CD4-positive, alpha-beta T cell treated with Interleukin-12 subunit alpha and Interleukin-12 subunit beta, for 1 hour (primary cell): ENCODE measurements at places on chromosomes 7 and 10.

DNA sequence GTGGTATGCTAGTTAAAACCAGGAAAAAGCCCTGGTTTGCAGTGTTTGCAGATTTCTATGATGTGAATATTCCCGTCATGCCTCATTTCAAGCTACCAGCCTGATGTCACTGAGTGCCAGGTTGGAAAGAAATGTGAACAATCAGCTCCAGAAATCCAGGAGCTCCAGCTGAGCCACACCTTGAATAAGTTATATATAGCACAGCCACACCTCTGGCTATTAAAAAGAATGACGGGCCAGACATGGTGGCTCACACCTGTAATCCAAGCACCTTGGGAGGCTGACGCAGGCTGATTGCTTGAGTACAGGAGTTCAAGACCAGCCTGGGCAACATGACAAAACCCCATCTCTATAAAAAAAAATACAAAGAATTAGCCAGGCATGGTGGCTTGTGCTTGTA lies 18.7 kb upstream of the SLF2 start:
- DNase-seq = no peak

DNA sequence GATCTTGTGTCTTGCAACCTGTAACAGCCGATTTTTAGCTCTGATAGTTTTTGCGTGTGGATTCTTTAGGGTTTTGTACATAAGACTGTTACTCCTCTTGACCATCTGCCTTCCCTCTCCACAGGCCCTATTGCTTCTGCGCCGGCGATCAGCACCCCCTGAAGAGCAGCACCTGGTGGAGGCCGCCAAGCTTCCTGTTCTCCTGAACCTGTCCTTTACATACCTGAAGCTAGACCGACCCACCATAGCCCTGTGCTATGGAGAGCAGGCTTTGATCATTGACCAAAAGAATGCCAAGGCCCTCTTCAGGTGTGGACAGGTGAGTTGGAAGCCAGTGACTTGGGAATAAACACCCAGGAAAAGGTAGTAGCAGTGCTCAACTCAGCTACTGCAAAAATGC lies 12.6 kb downstream of the FKBP6 start:
- no peak for DNase-seq

DNA sequence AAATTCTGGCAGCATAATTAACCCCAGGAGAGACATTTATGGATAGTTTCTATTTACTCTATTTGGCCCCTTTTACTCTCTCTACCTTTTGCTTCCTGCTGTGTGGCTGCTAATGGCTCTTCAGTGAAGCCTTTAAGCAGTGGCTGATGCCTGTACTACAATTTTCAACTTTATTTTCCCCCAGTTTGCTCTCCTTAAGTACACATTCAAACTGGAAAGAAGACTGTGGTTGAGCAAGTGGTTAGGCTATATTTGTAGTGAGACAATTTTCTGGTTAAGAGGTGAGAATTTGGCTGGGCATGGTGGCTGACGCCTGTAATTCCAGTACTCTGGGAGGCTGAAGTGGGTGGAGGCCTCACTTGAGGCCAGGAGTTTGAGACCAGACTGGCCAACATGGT lies 8.5 kb upstream of the RSBN1L start:
- no peak for DNase-seq

GRCh38 chr7:98281757-98282606 lies 496 bp downstream of the BRI3 start:
- no peak for DNase-seq

- no peak for DNase-seq
Observed at GRCh38 chr7:68276725-68277124, 1280.1 kb downstream of the TYW1 start.

DNA sequence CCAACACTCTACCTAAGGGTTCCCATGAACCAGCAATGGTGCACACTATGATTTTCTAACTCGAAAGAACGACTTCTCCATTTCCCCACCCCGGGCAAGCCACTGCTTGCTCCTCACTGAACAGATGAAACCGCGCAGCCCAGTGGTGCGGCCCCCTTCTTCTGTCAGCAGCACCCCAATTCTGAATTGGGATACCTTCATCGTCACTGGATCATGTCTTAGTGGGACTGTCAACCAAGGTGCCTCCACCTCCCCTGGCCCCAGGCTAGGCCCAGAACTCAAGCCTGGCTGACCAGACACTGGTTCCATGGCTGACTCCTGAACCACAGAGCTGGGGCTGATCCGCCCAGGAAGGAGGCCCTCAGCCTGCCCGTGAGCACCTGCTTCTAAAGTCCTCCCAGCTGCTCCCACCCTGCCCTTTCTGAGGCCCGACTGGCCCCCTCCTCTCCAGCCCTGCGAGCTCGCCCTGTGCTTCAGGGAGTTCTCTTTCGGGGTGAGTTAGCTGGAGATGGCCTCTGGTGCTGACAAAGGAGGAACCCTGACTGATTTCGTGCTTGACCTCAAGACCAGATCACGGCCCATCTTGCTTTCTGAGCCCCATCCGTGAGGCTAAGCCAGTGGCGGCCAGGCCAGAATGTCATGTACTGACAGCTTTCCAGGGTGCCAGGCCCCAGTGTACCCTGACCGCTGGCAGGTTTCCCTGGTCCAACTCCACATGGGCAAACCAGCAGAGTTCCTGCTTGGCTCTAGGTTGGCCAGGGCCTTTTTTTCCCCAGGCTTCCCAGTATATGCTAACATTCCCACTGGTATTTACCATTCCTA lies 44.5 kb downstream of the FAM53B start:
- DNase-seq = no peak

DNA sequence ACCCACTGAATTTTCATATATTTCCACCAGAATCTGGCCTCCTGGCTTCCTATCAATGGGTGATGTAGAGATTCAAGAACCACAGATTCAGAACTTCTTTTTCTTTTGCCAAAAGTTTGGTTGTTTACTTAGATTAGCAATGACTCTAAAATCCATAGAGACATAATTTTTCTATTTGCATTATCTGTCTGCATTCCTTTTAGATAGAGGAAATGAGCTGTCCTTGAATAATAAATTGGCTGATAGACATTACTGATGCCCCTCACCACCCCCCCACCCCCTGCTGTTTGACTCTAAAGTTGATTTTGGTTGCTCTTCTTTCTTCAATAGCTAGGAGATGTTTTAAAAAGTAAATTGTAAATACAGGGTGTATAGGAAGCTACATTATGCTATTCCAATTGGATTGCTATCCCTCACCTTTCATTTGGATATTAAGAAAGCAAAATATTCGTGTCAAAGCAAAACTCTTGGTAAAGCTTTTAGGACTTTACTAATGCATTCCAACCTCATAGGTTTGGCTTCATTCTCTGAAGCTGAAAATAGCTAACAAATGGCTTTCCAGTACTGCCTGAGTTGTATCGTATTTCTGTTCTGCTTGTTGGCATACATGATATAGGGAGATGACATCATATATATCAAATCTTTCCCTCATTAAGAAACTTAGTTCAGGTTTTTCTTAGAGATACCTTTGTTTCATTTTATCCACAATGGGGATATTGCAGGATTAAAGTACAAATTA lies 606.0 kb downstream of the ARL4A start:
- DNase-seq = no peak

DNA sequence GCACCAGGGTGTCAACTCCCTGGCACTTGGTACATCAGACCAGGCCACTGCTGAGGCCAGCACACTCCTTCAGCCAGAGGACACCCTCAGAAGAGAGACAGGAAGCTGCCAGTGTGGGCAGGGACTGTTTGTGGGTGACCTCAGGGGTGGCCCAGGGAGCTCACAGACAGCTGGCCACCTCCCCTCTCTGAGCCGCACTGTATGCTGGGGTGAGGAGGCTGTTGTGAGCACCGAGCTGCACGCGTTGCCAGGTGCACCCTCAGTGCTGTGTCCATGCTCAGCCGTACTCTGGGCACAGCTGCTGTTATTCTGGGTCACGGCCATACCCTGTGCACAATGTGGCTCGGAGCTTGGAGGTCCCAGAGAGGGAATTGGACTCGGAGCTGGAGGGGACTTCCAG lies 61.5 kb upstream of the NANOS1 start:
- no peak for DNase-seq

- no peak for DNase-seq
Observed at GRCh38 chr10:93501650-93502049, 5.2 kb downstream of the CEP55 start.

- DNase-seq = no peak
Observed at GRCh38 chr10:13956826-13957225, 370.1 kb downstream of the PRPF18 start.

DNA sequence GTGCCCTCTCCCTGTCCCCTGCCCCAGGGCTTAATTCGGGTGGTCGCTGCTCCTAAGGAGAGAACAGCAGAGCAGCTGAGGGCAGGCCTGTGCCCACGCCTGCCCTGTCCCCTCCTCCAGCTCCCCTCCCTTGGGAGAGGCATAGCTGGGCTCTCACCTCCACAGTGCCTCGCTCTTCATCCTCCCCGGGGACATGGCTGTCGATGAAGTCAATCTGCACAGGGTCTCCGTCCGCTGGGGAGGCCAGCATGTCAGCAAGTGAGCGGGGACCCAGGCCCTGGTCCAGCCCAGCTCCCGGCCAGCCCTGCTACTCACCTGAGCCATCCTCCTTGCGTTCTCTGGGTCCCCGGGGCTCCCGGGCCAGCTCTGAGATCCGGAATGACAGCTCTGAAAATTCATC lies 3.8 kb upstream of the SAP25 start:
- DNase-seq = no peak

DNA sequence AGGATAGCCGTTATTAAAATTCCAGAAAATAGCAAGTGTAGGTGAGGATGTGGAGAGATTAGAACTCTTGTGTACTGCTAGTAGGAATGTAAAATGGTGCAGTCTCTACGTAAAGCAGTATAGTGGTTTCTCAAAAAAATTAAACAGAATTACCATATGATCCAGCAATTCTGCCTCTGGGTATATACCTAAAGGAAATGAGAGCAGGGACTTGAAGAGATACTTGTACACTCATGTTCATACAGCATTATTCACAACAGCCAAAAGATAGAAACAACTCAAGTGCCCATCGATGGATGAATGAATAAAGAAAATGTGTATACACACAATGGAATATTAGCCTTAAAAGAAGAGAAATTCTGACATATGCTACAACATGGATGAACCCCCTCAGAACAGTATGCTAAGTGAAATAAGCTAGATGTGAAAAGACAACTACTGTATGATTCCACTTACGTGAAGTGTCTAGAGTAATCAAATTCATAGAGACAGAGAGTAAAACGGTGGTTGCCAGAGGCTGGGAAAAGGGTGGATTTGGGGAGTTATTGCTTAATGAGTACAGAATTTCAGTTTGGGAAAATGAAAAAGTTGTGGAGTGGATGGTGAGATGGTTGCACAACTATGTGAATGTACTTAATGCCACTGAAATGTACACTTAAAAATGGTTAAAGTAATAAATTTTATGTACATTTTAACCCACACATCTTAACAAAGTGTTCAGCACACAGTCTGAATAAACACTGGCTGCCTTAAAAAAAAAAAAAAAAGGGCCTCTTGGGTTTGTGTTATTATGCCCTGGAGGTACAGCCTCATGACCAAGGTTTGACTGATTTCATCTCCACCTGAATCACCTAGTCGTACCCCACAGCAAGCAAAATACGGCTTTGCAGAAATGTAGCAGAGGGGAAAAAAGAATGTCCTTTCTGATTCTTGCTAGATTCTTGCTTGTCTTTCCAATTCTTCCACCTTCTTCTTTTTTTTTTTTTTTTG lies 26.2 kb downstream of the BUB3 start:
- DNase-seq = no peak

DNA sequence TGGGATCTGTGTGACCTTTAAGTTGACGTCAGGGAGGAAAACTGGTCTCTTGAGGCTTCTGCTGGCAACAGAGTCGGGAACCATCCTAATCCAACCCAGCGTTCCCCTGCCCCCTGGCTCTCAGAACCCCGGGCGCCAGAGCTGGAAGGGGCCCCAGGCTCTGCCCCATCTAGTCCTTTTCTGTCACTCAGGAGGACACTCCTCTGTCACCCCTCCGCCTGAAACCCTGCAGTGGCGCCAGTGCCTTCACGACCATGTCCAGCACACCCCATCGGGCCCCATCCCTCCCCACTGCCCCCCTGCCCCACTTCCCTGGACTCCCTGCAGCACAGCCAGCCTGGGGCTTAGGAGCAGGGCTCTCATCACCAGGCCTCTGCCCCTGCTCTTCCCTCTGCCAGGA lies 39.1 kb downstream of the COL13A1 start:
- no peak for DNase-seq
